ENCODE measurements at places on chromosomes 3 and 15.

- DNase-seq: no peak
Measured at GRCh38 chr3:127566833-127567232, 23.7 kb downstream of the TPRA1 start.

DNA sequence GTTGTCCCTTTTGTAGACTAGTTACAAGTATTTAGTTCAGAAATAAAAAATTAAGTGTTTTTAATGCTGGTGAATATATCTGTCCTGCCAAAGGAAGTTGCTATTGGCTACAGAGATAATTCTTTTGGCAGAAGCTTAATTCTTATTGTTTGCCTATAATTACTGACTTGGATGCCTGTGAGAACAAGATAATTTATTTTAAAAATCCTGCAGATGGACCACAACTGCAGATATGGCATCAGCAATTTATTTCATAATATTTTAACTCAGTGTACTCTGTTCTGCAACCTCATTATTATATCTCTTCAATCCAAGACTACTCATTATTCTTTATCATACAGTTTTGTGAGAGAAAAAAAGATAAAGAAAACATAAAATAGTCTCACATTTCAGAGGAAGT, 789.8 kb downstream of the NAALADL2 start:
- no peak for DNase-seq

- no peak for DNase-seq
Measured at GRCh38 chr3:129085165-129085715, 24.7 kb downstream of the GP9 start.

DNA sequence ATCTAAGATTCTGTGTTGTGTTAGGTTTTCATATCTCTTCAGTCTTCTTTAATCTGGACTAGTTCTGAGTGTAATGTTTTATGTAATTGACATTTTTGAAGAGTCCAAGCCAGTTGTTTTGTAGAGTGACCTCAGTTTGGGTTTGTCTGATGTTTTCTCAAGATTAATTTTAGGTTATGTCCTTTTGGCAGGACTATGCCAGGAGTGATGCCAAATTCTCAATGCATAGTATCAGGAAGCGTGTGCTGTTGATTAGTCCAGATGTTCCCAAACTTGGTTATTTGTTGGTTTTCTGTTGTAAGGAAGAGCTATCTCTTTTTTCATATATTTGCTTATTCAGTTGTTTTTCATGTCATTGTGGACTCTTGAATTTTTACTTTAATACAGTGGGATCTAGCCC, 32.6 kb downstream of the NMD3 start:
- no peak for DNase-seq

DNA sequence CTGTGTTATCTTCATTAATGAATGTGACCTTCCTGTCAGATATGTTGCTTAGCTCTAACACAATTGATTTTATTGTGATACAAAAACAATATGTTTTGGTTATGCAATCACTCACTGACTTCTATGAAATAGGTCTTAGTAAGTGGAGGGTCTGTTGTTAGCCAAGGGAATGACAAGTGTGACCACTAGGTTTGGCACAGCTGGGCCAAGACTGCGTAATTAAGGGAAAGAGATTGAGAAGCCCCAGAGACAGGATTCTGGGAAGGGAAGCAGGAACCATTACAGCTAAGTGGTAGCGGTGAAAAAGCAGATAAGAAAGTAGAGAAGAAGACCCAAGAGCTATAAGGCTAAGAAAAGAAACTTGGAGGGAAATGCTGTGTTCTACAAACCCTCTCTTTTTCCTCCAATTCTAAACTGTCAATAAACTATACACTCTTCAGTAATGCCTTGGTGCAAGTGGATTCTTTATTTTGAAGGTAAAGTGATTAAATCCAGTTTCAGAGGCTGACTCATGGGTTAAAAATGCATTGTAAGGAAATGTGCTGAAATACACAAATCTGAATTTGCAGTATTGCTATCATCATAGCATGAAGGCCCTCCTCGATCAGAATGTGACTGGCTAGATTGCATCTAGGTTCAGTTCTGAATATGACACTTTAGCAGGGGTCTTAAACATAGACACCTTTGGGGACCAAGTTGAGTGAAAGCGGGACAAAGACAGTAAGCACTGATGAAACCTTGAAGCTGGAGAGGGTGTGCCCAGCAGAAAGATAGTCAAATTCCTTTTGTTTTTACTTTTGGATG, 26.1 kb downstream of the KCNMB2 start:
- no peak for DNase-seq

DNA sequence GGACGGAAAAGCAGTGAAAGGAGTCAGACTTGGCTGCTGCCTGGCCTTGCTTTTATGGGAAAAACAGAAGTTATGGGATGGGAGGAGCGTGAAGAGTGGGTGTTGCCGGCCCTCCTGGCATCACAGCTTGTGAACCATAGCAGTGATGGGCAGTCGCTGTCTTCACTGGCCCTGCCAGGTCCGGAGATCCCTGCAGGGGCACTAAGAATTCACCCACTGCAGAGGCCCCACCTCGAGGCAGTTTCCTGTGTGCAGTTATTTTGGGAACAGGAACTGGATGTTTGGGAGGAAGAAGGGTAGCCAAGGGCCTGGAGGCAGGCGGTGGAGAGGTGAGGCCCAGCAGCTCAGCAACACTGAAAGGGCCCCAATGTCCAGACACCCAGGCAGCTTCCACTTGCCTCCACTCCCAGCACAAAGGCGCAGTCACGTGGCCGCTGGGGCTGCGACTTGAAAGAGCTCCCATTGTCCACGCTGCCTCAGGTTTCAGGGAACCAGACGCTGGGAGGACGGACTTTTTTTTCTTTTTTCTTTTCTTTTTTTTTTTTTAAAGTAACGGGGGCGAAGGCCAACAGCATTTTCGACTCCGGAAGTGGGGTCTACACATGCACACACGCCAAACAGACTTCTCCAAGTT, 255.6 kb downstream of the ZNF621 start:
- DNase-seq: no peak

GRCh38 chr3:169146179-169146665, 517.3 kb downstream of the MECOM start:
- DNase-seq: no peak

DNA sequence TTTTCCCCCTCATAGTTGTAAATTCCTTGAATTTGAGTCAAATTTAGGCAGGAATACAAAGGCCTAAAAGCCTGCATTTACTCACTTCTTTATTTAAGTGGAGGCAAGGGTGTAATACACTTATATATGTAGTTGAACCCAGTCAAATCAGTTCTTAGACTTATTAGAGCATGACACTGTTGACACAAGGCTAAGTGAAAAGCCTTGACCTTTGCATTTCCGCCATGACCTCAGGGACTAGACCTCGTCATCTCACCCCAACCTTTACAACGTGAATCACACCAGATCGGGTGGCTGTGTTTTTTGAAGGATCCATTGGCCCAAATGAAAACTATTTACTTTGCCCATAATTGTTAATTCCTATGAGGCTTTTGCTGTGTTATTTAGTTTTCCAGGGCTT, 774.4 kb downstream of the ROBO1 start:
- no peak for DNase-seq

- peak; percentile 96 for DNase-seq
Measured at GRCh38 chr3:60758171-60758570, 493.1 kb downstream of the FHIT start.

- no peak for DNase-seq
Measured at GRCh38 chr15:65275728-65276126, 11.0 kb downstream of the PARP16 start.

DNA sequence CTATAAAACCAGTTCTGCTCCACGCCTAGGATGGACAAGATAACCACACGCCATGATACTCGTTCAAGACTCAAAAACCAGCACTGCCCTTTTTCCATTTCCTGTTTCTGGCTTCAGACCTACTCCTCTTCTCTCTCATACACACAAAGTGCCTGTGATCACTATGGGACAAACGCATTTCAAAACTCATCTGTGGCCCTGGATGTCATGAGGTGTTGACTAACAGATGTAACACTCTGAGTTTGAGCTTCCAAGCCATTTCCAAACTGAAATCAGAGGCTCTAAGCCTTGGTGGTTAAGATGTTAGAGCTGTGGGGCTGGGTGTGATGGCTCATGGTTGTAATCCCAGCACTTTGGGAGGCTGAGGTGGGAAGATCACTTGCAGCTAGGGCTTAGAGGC, 55.7 kb upstream of the LMOD3 start:
- DNase-seq: no peak

DNA sequence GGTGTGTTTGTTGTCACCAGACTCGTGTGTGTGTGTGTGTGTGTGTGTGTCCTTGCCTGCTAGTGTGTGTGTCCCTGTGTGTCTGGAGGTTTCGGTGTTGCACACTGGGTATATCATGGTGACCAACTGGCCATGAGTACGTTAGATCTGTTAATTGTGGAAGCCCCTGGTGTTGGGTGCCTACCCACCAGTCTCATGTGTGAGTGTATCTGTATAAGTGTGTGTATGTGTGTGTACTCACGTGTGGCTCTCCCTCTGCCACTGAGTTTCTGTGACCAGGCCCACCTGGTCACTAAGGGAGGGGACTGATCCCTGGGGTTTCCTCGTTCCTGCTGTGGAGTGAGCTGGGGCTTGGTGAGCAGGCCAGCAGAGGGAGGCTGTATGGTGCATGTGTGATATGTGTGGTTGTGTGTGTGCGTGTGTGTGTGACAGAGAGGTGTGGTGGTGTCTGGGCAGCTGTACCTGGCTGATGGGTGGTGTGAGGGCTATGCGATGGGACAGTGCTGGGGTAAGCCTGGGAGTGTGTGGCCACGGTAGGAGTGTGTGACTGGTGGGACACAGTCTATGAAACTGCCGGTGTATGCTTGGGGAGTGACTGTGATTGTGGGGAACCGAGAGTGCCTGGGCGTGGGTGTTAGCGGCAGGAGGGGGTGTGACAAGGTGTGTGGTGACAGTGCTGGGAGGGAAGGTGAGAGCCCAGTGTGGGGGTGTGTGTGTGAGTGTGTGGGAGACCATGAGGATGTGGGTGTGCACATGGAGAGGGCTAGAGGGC, 1.8 kb downstream of the PRKCD start:
- no peak for DNase-seq

GRCh38 chr3:116440196-116440595, 5.1 kb downstream of the LSAMP start:
- no peak for DNase-seq

GRCh38 chr3:88617283-88617682, 467.5 kb downstream of the C3orf38 start:
- peak; percentile 76 for DNase-seq

- DNase-seq: no peak
Measured at GRCh38 chr3:136070334-136070733, 104.8 kb downstream of the PPP2R3A start.

- peak; percentile 16 for DNase-seq
Measured at GRCh38 chr3:104523136-104523535, 843.6 kb upstream of the ALCAM start.

- DNase-seq: no peak
Measured at GRCh38 chr15:27747997-27748396, 351.1 kb downstream of the OCA2 start.

GRCh38 chr15:57215326-57215725, 161.0 kb upstream of the CGNL1 start:
- no peak for DNase-seq

GRCh38 chr3:24479816-24480215, 14.8 kb downstream of the THRB start:
- no peak for DNase-seq

DNA sequence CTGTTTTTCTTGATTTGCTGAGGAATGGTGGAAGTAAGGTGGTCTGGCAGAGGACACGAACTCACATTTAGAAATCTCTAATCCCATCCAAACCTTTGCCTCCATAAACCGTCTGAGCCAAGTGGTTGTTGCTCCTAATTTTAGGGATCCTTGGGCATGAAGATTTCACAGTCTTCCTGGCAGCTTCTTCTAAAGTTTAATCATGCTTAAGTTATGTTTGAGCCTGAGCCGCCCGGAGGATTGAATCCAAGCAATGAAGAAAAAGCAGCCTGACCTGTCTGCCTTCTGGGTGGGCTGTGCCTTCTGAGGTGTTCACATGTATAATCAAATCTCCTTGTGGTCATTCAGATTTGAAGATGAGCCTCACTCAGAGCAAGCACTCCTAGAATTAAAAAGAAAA, 249.0 kb downstream of the CD47 start:
- DNase-seq: no peak

GRCh38 chr3:46089237-46090011, 62.1 kb upstream of the XCR1 start:
- DNase-seq: peak; percentile 88

DNA sequence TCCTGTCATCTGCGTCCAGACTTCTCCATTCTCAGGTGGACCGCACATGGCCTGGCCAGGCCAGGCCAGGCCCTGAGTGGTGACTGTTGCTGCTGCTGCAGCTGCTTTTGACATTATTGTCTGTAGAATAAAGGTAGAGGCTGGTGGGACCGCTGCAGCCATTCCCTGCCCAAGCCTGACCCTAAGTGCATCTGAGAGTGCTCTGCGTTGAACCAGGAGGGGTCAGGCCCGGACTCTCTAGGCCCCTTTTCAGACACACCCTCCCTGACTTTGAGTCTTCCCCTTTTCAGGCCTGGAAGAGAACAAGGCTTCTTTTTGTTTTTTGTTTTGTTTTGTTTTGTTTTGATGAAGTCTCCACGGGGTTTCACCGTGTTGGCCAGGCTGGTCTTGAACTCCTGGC, 54.6 kb upstream of the FLNB start:
- no peak for DNase-seq

GRCh38 chr15:78949461-78949860, 4.6 kb upstream of the CTSH start:
- DNase-seq: no peak

DNA sequence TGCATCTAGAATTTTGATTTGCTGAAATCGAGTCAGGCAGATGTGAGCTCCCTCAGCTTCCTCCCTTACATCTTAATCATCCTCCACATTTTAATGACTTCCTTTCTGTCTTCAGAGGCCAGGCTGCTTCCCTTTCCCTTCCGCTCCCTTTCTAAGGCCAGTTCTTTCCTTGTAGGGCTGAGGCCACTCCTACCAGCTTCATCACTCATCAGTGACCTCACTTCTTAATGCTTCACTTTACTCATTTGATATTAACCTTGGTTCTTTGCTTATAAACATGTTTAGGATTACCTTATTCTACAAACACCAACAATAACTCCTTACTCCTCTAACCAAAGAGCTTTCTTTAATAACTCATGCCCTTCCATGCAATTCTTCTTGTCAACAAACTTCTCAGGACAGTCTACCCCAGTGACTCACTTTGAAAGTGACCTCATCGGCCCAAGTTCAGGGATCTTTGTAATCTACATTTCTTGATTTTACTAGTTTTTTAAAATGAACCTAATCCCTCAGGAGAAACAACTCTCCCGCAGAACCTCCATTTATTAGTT, 23.9 kb downstream of the ILDR1 start:
- DNase-seq: peak; percentile 99

DNA sequence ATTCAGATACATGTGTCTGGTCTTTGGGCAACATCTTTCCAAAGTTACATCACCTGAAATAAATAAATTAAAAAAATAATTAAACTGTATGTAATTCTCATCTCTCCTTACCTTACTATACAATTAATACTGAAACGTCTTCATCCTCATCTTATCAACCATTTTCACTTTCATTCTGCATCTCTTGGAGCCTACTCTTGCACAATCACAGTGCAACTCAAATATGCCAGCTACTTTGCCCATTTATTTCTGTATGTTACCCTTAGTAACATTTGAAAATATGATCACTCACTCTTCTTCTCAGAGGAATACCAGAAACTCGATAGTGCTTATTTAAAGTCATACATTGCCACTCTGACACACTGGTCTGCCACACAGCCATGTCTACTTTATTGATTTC, 1357.1 kb upstream of the CADM2 start:
- no peak for DNase-seq

GRCh38 chr3:49133226-49133951, 539 bp upstream of the LAMB2 start:
- DNase-seq: no peak

- DNase-seq: no peak
Measured at GRCh38 chr3:158743664-158744566, 11.7 kb upstream of the RARRES1 start.

Measured in AML-193 (cell line).